ENCODE measurements at places on chromosomes 1 and 21.

GRCh38 chr1:218521414-218522169 is 176.5 kb downstream of the TGFB2 start:
- peak; percentile 57 for DNase-seq

DNA sequence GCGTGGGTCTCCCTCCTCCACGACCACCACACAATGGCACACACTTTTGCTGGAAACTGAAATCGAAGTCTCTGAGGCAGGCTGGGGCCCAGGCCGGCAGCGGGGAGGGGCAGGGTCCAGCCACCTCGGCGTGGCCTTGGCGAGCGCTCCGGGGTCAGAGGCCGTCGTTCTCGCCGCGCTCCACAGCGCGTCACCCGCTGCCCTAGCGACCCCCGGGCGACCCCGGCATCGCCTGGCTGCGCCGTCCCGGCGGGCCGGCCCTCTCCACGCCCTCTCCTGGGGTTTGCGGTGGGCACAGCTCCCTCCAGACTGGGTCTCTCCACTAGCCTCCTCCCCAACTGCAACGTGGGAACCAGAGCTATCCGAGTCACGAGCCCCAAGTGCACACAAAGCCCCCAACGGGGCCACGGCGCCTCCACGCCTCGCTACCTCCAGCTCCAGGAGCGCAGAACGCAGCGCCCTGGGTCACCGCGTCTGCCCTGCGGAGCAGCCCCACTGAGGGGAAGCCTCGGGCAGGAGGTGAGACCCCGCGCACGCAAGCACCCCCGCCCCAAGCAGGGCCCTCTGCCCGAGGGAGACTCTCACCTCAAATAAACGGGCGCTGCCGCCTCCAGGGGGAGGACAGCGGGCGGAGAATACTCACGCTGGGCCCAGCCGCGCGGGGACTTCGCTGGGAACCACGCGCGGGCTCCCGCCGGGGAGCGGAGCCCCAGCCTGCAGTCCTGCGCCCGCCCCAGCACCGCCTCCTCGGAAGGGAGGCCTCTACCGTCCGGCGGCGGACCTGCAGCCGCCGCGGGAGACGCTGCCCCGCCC is 134.0 kb upstream of the BARHL2 start:
- DNase-seq = peak; percentile 85

DNA sequence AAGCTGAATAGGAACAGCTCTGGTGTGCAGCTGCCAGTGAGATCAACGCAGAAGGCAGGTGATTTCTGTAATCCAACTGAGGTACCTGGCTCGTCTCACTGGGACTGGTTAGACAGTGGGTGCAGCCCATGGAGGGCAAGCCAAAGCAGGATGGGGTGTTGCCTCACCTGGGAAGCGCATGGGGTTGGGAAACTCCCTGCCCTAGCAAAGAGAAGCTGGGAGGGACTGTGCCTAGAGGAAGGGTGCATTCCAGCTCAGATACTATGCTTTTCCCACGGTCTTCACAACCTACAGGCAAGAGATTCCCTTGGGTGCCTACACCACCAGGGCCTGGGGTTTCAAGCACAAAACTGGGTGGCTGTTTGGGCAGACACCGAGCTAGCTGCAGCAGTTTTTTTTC is 183.2 kb downstream of the DNM3 start:
- DNase-seq = no peak

GRCh38 chr21:20631633-20632032 is 366.6 kb upstream of the NCAM2 start:
- DNase-seq = no peak

- DNase-seq = peak; percentile 44
These were observed at the start of gene PTPRF for GRCh38 chr1:43530483-43531106. TSS of gene PTPRF (plus strand) at chr1:43530883. CDS start at chr1:43545076, 14,193 bp downstream.

DNA sequence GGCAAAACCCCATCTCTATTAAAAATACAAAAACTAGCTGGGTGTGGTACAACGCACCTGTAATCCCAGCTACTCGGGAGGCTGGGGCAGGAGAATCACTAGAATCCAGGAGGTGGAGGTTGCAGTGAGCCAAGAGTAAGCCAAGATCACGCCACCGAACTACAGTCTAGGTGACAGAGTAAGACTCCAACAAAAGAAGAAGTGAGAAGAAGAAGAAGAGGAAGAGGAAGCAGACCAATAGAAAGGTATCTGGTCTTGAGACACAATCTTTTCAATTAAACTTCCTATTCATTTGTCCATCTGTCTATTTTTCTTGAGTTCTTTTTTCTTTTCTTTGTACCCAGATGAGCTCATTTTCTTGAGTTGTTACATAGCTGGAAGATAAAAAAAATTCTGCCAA is 55.7 kb upstream of the ACADM start:
- no peak for DNase-seq

DNA sequence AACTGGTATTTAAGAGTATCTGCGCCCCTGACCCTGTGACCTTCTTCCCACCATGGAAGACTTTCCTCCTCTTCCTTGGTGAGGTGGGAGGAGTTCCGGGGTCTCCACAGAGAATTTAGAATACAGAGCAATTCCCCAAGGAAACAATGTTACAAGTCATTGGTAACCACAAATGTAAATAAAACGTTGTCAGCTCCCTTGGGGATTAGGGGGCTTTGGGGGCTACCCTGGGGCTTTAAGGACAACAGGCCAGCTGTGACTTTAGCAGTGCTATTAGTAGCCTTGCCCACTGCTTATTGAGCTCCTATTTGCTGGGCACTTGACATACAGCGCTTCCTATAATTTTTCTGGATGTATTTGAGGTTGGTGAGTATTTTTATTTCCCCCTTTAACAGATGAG is 69.0 kb downstream of the IGSF21 start:
- DNase-seq = no peak

DNA sequence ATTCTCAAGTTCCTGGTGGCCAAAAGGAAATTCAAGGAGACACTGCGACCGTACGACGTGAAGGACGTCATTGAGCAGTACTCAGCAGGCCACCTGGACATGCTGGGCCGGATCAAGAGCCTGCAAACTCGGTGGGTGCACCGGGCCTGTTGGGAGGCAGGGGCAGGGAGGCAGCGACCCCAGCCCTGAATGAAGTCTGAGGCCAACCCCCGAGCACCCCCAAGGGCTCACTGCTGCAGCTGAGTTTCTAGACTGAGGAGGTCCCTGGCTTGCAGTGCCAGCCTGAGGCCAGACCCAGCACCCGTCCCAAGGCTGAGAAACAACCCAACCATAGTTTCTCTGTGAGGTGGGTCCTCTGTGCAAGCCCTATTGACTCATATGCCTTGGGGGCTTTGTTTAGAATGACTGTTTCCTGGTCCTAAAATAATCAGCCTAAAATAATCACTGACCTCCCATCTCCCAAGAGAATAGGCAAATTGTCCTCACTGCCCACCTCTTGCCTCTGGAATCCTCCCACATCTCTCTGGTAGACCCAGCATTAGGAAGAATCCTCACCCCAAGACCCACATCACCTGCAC is 27.1 kb downstream of the CITED4 start:
- DNase-seq = no peak

- DNase-seq = no peak
These were observed 58.9 kb downstream of the C1orf198 start for GRCh38 chr1:230809256-230809990.

DNA sequence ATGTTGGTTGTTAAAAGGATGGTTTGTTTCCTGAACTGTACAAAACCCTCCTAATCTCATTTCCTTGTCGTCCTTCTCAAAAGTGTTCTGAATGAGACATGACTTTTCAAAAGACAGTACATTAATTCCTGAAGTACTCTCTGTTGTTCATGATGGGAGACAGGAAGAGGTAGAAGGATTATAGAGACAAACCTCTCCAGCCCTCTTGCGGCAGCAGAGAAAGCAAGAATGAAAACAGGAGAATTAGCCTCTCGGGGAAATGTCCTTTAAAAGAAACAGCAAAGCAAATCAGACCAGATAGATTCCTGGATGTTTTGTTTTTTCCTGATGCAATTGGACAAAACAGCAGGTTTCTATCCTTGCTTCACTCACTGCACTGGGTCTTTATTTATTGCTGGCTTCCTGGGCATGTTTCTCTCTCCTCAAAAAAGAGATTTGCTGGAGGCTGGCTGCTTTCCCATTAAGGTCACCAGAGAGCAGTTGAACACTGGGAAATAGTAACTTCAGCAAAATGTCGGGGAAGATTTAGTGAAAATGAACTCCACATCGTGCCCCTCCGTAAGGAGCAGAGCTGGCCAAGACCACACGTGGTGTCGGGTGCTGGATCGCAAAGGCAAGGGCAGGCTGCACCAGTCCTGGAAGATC is 145.8 kb upstream of the SYT6 start:
- DNase-seq = no peak

DNA sequence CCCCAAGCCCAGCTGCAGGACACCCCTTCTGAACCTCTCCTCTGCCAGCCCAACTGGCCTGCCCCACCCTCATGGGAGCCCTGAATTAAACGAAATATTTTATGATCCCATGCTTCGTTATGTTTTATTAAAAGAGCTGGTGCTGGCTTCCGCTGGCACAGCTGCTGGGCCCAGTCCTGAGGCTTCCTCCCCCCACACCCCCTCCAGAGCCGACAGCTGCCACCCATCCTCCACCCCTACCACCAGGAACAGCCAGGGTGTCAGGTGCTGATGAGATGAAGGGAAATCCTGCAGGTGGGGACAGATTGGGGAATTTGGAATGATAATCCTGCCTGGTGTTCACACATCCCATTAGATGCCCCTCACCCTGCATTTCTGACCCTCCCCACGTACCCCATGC is 19.0 kb downstream of the IGSF21 start:
- no peak for DNase-seq

DNA sequence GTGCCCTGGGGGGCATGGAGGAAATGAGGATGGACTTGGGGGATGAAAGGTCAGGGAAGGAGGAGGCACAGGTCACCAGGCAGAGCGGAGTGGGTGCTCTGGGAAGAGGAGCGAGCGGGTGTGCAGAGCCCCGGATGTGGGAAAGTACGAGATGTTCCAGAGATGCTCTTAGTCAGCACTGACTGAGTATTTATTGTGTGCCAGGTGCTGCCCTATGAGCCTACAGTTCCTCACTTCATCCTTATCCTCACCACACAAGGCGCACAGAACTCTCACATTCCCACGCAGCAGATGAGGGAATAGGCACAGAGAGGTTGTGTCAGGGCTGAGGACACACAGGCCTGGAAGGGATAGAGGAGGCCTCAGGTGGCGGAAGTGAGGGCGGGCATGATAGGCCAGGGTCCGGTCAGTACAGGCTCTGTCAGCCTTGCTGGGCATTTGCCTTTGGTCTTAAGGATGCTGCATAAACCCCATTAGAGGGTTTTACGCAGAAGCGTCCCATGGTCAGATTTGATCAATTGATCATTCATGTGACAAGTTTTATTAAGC is 77.3 kb downstream of the ARHGEF10L start:
- DNase-seq = no peak

DNA sequence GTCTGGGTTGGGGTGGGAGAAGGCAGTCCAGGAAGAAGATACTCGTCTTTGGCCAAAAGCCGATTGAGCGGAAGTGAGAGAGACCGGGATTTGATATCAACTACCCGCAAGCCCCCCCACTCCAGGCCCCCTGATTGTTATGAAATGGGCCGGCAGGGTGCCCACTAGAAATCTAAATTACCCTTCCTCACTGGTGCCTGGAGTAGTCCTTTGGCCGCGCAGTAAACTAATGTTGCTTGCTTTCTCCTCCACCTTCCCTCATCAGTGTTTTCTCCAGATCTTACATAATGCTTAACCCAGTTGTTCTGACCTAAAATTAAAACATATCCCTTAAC is 119.2 kb upstream of the BARHL2 start:
- DNase-seq = no peak
